ENCODE measurements at places on chromosomes 3 and 15.

DNA sequence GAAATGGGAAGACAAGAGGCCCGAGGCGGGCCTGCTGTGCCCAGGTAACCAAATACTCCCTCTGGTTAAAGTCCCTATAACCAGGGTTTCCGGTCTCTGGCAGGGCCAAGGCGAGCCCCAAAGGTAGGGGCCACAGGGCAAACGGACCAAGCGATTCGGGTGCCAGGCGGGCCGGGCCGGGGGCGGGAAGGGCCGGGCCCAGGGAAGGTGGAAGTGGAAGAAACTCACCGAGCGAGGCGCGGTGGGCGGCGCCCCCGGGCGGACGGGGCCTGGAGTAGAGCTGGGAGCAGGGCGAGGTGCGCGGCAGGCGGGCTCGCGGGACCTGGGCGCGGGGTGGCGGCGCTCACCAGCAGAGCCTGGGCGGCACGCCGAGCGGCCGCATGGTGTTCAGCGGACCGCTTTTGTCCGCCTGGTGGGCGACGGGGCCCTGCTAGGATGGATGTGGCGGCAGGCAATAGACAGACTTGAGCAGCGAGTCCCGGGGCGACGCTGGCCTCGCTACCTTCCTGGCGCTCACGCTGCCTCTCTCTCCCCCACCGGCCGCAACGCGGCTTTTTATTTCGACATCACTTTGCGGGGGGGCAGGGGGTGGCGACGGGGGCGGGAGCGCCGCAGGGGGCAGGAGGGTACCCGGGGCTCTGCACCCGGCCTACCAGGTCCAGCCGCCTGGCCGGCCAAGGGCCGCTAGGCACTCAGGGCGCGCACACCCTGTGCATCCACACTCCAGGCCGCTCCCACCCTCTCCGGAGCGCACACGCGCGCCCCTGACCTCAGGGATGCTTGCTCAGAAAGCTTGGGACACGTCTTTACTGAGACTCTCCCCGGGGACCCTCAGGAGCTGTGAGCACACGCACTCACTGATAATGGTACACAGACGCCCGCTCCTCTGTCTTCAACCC, at the start of gene GATA2:
GATA2 (minus strand) TSS at position 531 of the 899 bp plus-strand sequence. CDS start 6,170 bp downstream, outside the sequence.
- no peak for DNase-seq

DNA sequence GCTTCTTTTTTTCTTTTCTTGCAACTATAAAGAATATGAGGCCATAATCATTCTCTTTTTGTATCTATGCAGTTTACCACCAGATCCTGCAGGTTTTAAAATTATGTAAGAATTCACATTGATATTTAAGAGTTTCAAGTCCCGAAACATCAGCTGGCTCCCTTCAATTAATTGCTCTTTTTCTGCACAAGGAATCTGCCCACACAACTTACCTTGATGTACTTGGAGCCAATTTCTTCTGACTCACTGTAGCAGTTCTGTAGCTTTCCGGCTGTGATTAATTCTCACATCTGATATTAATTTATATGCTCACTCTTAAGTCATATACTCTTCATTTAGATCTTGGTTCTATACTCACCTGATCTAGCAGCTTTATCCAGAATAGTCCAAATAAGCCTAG, 781.8 kb downstream of the CADM2 start:
- no peak for DNase-seq

DNA sequence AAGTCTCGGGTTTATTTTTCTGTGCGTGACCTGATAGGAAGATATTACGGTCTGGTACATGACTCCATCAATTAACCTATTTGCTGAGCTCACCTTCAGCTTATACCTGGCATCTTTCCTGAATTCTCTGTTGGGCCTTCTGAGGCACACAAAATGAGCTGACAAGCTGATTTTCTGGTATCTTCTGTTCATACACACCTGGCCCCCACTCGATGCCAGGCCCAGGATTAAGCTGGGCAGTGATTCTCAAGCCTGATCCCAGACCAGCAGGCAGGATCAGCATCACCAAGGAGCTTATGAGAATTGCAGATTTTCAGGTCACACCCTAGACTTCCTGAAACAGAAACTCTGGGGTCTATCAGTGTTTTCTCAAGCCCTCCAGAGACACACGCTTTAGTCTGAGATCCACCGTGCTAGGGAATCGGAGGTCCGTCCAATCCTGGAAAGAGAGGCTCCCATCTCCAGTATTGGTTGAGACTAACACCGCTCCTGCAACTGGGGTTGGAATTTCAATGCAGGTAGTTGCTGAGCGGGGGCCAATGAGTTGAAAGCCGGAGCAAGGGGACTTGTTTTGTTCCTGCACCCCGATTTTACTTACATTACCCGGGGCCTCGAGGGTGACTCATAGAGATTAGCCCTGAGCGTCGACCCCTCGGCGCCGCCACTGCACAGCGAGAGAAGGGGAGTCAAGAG, 636 bp upstream of the EIF1B start:
- no peak for DNase-seq

- DNase-seq = no peak
Measured at GRCh38 chr15:99711625-99712024, 21.6 kb downstream of the LYSMD4 start.
